Mammary epithelial cell (primary cell): ENCODE measurements at places on chromosomes 11 and 22. TPM values are rescaled to one million over a fixed set of nuclear protein-coding genes. Genes with fewer than 3 reads are reported as not detected.

The INSC gene
- total RNA-seq = 1.6 and 2.0 TPM in 2 replicates

The COA4 gene
- total RNA-seq = 58.0 TPM

The OR1S1 gene
- total RNA-seq = not detected

The CNTN5 gene
- total RNA-seq = not detected in 2 replicates

The IGHMBP2 gene
- total RNA-seq = 8.2 TPM

The ENTHD1 gene
- not detected in 2 replicates for total RNA-seq

The C22orf31 gene
- not detected in 2 replicates for total RNA-seq

The OR9Q1 gene
- total RNA-seq = not detected in 2 replicates

The UBQLN3 gene
- total RNA-seq = not detected

The CCDC87 gene
- total RNA-seq = 0.83 TPM

The UVRAG gene
- 17.5 TPM for total RNA-seq

The GAB2 gene
- total RNA-seq = 1.0 TPM in 2 replicates

The HEPHL1 gene
- 6.2 TPM for total RNA-seq

The FGF3 gene
- total RNA-seq = not detected in 2 replicates

The MOV10L1 gene
- not detected in 2 replicates for total RNA-seq

The MYBPC3 gene
- not detected for total RNA-seq

The CRYAB gene
- 11.9 and 12.7 TPM in 2 replicates for total RNA-seq

The ZNRF3 gene
- total RNA-seq = 6.8 and 9.5 TPM in 2 replicates

The ACTN3 gene
- total RNA-seq = not detected

The P2RY6 gene
- total RNA-seq = 0.28 TPM in 1 of 2 replicates, not detected in the other

The MPPED2 gene
- not detected in 2 replicates for total RNA-seq

The MYEOV gene
- 0.67 and 0.75 TPM in 2 replicates for total RNA-seq

The SLC15A3 gene
- 0.17 TPM for total RNA-seq

The CABP2 gene
- not detected in 2 replicates for total RNA-seq

The RAB3IL1 gene
- total RNA-seq = 2.3 TPM

The LMO1 gene
- 0.45 and 0.54 TPM in 2 replicates for total RNA-seq

The DDI1 gene
- total RNA-seq = not detected in 2 replicates

The CHRDL2 gene
- not detected for total RNA-seq

The CATSPERZ gene
- not detected for total RNA-seq

The MN1 gene
- total RNA-seq = 1.5 TPM

The FAM83F gene
- 59.4 and 67.3 TPM in 2 replicates for total RNA-seq

The TSSK2 gene
- total RNA-seq = 0.16 TPM in 1 of 2 replicates, not detected in the other

The RFPL3 gene
- not detected for total RNA-seq

The FOLR1 gene
- total RNA-seq = 13.5 TPM

The C11orf16 gene
- total RNA-seq = not detected in 2 replicates

The PRG3 gene
- total RNA-seq = not detected

The ELF5 gene
- not detected in 2 replicates for total RNA-seq

The YAP1 gene
- 160 and 163 TPM in 2 replicates for total RNA-seq

The MRGPRX3 gene
- total RNA-seq = 11.0 and 33.4 TPM in 2 replicates

The RASGRP2 gene
- total RNA-seq = 0.26 TPM in 1 of 2 replicates, not detected in the other

The VPS26B gene
- 46.0 TPM for total RNA-seq

The SNX19 gene
- 112 TPM for total RNA-seq

The SYTL2 gene
- 6.2 and 7.7 TPM in 2 replicates for total RNA-seq

The GGTLC2 gene
- not detected in 2 replicates for total RNA-seq

The LRRC56 gene
- 0.50 TPM for total RNA-seq

The BATF2 gene
- 1.3 TPM for total RNA-seq

The H19 gene
- 1.3 and 1.8 TPM in 2 replicates for total RNA-seq

The RHOD gene
- 176 TPM for total RNA-seq

The POU2AF1 gene
- 0.33 TPM for total RNA-seq

The VSIG10L2 gene
- total RNA-seq = not detected

The SCGB1C1 gene
- not detected in 2 replicates for total RNA-seq

The CASP5 gene
- total RNA-seq = 0.17 TPM

The MPZL3 gene
- total RNA-seq = 10.9 and 14.9 TPM in 2 replicates

The OR8D2 gene
- not detected for total RNA-seq

The IGSF22 gene
- 0.26 and 0.27 TPM in 2 replicates for total RNA-seq
